Bone marrow (tissue), 2 donors: ENCODE measurements at places on chromosomes 2 and 18.
A peak's percentile ranks its signal among the peaks of the same experiment; 100 is the strongest.

DNA sequence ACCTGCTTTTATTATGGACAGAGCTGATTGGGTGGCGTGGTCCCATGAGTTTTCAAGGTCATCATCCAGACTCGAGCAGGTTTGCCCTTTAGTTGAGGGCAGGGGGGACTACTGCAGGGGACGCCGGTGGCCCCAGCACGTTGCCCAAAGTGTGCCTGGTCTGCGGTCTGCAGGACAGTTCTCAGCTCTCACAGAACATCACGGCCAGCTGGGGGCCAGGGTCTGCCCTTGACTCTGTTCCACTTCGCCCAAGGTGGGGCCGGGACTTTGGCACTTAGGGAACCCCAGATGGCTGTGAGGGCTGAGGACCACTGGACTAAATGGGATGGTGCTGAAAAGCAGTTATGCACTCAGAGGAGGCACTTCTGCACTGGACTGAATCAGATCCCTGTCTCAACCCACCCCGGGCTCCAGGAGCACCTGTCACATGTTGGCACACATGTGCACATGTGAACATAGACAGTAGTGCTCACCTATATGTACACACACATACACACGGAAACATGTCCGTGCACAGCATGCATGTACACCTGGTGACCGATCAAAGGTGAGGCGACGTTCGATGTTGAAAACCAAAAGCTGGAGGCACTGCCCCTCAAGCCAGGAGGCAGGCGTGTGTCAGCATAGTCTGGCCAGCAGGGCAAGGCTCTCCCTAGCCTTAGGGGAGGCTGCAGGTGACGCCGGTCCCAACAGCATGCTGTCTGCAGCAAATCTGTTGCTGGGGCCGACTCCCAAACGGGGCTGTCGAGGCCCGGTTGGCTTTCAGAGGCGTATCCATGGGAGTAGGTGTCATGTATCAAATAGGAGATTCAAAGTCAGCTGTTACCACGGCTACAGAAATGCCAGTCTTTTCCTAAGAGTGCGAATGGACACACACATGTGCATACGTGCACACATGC is 10.2 kb downstream of the ANO7 start:
- no peak for DNase-seq

GRCh38 chr2:213757525-213757924 is 473.3 kb downstream of the SPAG16 start:
- no peak for DNase-seq

DNA sequence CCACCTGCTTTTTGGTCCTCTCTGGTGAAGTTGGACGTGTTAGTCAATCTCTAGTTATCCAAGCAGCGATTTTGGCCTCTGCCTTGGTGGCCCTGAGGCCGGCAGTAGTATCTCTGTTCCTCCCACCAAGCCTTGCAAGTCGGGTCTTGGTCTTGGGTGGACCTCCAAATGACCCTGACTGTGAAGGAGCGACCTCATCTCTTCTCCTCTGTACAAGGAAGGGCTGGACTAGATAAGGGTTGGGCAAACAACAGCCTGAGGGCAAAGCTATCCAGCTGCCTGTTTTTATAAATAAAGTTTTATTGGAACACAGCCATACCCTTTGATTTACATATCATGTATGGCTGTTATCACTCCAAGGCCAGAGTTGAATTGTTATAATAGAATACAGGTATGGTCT is 74.6 kb upstream of the FOSL2 start:
- no peak for DNase-seq

GRCh38 chr18:58754544-58755068 is 83.3 kb downstream of the MALT1 start:
- DNase-seq = no peak

DNA sequence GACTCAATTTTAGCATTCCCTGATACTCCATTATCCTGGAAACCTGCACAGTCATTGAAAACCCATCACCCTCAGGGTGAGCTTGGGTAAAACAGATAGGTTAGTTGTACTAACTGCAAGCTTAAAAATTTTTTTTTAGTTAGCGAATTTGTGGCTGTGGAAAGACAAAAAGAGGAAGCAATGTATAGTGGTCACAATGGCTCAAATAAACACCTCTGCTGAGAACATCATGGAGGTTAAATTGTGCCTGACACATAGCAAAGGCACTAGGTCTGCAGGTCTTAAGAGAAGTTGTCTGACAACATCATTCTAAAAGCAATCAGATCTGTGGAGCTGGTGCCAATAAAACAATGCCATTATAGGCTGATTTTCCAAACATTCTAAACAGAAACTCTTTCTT is 84.4 kb upstream of the CAVIN2 start:
- no peak for DNase-seq

- DNase-seq = peak; percentile 28
Measured at GRCh38 chr2:108534584-108535356, 500 bp downstream of the LIMS1 start.
